Stimulated activated CD4-positive, alpha-beta T cell treated with anti-CD3 and anti-CD28 coated beads, Interleukin-12 subunit alpha, Interleukin-12 subunit beta, amount 100 ng/mL, for 24 hours (primary cell): ENCODE measurements at places on chromosomes 7 and 10.

DNA sequence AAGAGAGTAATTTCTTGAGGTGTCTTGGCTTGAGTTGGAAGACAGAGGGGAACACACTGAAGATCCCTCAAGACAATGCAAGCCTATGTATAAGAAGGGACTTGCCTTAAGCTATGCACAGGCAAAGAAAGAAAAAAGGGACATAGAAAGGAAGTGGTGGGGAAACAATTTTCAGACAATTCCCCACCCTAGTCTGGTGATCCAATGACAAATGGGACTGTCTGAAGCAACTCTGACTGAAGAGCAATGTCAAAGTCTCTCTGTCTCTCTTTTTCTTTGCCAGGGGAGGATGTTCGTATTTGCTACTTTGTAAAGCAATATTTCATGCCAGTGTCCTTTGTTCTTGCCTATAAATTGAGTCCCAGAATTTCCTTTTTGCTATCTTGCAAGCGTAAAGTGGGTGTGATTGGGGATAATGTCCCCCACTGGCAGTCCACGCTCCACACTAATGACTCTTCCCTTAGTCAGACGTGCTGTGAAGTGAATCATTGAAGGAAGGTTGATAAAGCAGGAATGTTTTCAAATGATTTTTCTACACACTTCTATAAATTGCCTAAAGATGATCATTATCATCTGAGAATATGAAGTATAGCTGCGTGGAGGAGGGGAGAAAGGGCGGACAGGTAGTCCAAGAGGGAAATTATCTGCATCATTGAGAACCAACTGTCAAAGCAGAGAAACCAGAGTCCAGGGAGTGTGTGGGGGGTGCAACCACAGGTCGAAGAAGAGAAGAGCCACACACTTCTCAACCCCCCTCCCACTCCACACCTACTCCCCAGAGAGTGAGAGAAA is 243.8 kb upstream of the ETV1 start:
- DNase-seq: no peak

DNA sequence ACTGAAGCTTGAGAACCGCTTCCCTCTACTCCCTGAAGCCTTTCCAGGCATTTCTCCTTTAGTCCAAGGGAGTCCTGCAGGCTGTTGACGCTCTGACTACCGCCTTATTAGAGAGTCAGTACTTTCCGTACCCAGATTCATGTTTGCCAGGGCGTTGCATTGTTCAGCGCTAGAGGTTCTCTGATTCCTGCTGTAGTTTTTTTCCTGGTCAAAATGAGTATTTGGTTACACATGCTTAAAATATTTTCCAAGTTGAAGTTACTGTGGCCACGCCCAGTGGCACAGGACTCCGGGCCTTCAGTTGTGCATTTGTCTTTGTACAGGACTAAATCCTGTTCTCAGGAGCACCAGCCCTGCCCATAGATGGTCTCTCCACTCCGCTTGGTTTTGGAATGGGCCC is 7.9 kb downstream of the MTURN start:
- no peak for DNase-seq

DNA sequence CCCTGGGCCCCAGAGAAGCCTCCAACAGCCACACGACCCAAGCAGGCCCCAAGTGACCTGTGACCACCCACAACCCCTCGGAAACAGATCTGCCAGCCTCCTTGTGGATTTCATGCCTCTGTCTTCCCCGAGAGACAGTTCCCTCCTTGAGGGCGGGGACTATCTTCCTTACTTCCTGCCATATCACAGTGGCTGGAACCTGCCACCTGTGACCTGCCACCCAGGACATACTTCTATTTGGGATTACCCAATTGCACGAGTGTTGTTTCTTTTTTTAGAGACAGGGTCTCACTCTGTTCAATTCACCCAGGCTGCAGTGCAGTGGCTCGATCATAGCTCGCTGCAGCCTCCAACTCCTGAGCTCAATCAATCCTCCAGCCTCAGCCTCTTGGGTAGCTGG is 25.9 kb downstream of the TNRC18 start:
- DNase-seq: no peak

DNA sequence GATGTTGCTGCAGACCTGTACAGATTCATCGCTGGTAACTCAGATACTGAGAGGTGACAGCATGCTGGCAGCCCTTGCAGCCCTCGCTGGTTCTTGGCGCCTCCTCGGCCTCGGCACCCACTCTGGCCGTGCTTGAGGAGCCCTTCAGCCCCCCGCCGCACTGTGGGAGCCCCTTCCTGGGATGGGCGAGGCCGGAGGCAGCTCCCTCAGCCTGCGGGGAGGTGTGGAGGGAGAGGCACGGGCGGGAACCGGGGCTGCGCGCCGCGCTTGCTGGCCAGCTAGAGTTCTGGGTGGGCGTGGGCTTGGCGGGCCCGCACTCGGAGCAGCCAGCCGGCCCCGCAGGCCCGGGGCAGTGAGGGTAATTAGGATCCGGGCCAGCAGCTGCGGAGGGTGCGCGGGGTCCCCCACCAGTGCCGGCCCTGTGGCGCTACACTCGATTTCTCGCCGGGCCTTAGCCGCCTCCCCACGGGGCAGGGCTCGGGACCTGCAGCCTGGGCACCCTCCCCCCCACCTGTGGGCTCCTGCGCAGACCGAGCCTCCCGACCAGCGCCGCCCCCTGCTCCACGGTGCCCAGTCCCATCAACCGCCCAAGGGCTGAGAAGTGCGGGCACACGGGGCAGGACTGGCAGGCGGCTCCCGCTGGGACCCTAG is 12.2 kb upstream of the GTPBP10 start:
- no peak for DNase-seq

GRCh38 chr7:20296444-20296843 is 34.3 kb upstream of the ITGB8 start:
- no peak for DNase-seq

- DNase-seq: no peak
These were observed 48.0 kb downstream of the POLR3A start for GRCh38 chr10:77981281-77981680.

DNA sequence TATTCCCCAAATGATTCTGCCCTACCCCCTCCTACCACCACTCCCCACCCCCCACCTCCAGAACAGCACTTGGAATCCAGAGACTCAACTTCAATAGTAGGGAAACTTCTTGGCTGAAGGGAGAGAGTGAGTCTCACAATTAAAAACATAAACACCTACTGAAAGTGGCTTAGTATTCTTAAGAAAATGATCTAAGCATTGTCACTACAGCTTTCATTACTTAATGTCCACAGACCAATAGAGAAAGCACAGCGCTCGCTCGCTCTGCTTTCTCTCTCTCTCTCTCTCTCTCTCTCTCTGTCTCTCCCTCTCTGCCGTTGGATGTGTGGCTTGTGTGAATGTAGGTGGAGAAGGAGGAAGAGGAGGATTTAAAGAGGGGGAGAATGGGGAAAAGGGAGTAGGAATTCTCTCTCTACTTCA is 1.5 kb upstream of the SEMA3A start:
- DNase-seq: no peak

- DNase-seq: no peak
These were observed 120.6 kb upstream of the CHST15 start for GRCh38 chr10:124213899-124214510.

DNA sequence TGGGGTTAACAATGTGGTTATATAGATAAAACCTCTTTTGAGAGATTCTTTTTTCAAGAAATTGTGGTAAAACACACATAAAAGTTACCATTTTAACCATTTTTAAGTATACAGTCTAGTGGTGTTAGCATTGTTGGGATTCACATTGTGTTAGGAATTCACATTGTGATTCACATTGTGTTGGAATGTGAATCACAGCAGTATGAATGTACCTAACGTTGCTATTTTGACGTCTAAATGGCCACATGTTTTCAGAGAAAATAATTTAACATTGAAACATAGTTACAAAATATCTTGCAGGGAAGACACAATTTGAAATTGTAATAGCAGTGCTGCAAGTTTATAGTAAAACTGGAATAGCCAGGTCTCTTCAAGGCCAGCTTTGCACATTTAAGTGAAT is 129.0 kb downstream of the BICC1 start:
- no peak for DNase-seq

GRCh38 chr10:28801869-28802268 is 124.5 kb downstream of the BAMBI start:
- no peak for DNase-seq

DNA sequence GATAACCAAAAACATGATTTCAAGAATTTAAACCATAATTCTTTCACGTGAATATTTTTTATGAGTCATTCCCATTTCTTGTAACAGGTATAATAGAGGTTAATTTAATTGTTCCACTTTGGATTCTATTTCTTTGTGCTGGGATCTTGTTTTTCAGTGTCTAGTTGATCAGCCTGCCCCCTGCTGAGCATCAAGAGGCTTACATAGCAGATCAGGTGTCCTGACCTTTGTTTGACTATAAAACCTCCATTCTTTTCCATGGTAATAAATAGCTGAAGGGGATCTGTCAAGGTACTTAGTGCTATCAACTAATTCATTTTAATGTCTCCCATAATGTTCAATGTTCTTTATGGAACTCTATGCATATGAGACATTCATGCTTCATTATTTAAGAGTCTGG is 4.9 kb downstream of the COL17A1 start:
- DNase-seq: no peak

- no peak for DNase-seq
These were observed 60.0 kb downstream of the VTI1A start for GRCh38 chr10:112507046-112507445.

DNA sequence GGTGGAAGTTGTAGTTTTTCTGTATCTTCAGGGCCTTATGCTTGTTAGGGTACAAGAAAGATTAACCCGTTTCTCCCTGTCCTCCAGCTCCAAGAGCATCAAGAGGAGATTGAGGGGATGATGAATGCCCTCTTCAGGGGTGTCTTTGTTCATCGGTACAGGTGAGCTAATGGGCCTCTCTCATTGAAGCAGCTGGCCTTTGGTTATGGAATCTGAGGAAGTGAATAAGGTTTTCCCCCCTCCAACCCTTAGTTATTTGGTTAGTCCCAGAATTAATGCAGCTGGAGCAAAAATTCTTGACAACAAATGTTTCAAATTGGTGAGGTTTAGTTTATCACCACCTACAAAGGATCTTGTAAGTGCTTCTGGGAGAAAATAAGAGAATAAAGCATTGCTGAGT is 17.5 kb downstream of the STAG3 start:
- DNase-seq: no peak

GRCh38 chr7:23043441-23043840 is 29.5 kb upstream of the HYCC1 start:
- DNase-seq: no peak

GRCh38 chr10:48450233-48450740 is 143.8 kb downstream of the MAPK8 start:
- DNase-seq: no peak

GRCh38 chr7:84193747-84194146 is 842 bp downstream of the SEMA3A start:
- no peak for DNase-seq

DNA sequence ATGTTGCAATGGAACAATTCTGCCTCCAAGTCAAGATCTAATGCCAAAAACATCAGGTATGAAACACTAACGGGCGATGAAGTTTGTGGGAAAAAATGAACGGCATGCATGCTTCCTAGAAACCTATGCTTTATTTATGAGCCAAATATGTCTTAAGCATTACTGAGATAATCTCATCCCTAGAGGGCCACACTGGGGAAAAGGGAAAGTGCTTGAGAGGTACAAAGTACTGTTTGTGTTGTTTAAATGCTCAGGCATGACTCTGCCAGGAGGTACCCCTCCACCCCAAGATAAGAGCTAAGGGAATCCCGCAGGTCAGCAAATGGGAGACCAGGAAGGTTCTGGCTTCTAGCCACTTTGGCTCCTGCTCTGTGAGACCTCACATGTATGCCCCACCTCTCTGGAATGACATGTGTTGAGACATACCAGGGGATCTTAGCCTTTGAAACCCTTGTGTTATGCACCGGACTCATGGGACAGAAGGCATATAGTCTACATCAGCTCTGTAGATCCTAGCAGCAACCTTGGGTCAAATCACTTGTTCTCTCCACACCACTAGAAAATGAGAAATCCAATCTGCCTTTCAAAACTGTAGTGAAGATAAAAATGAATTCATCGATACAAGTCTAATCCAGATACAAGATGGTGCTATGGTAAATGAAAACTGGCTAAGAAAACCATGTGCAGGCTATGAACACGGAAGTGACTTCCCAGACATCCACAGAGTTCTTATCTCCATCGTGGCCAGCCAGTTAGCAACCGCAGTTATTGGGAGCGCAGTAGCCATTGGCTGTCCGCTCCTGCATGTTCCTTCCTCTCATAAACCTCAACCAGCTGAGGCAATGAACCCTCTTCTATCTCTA is 61.0 kb downstream of the CREB3L2 start:
- DNase-seq: no peak

DNA sequence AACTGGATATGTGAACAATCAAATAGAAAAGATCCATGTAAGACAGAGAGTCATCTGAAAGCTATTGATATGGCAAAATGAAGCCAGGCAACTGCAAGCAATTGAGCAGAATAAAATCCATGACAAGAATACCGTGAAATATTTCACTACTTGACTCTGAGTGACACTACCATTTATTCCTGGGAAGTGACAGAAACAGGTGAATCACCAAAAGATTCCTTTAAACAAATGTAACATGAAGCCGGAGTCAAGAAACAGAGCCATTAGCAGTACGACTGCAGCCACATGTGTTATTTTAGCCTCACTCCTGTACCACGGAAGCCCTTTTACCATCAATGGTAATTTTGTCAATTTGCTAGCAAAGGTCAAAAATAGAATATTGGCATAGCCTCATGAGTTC is 197.7 kb upstream of the POT1 start:
- no peak for DNase-seq

- DNase-seq: no peak
These were observed 20.3 kb downstream of the H2AZ2 start for GRCh38 chr7:44827567-44827966.

DNA sequence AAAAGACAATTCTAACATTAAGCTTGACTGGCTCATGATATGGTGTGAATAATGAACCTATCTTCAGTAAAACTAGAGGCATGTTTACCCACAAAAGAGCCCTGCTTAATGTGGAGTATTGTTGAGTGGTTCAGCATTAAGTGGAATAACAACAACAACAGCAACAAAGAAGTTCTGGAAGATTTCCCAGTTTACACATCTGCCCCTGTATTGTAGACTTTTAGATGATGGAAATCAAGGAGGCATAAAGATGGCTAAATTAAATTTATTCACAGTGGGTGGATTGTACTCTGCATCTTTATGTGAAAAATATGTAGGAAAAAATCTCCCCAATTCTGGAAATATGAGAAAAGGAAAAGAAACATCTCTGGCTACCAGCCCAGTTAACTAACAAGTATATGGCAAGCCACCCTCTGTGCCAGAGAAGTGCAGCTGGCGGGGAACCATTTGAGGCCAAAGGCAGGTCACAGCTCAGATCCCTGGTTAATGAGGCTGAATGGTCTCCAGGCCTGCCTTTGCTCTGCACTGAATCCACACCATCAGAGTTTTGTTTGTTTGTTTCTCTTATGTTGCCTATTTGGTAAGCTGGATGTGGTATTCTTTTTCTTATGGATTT is 186.0 kb downstream of the SEMA3D start:
- DNase-seq: no peak

GRCh38 chr7:17672783-17673182 is 267.5 kb downstream of the SNX13 start:
- DNase-seq: no peak

- no peak for DNase-seq
These were observed 145.0 kb downstream of the DKK1 start for GRCh38 chr10:52459097-52459496.

GRCh38 chr10:31098046-31098445 is 66.4 kb upstream of the ZNF438 start:
- DNase-seq: no peak
